Urinary bladder (tissue), 4 donors: ENCODE measurements at places on chromosomes 16 and 17. TPM values are rescaled to one million over a fixed set of nuclear protein-coding genes. Genes with fewer than 3 reads are reported as not detected.

OMG gene
- polyA plus RNA-seq: 0.20 TPM

KRTAP16-1 gene
- polyA plus RNA-seq: not detected

CIBAR2 gene
- polyA plus RNA-seq: not detected

TOX3 gene
- polyA plus RNA-seq: 1.9 TPM

TTLL6 gene
- 0.15 TPM for polyA plus RNA-seq

AIPL1 gene
- polyA plus RNA-seq: not detected

USP31 gene
- polyA plus RNA-seq: 3.7 TPM

SGCA gene
- polyA plus RNA-seq: 89.1 TPM

KRT222 gene
- 0.65 TPM for polyA plus RNA-seq

TMIGD1 gene
- not detected for polyA plus RNA-seq

CCDC92B gene
- 0.14 TPM for polyA plus RNA-seq

DNASE1L2 gene
- 0.77 TPM for polyA plus RNA-seq

TNFRSF12A gene
- 16.2 TPM for polyA plus RNA-seq

TP53TG3B gene
- polyA plus RNA-seq: not detected

AANAT gene
- not detected for polyA plus RNA-seq

ZFPM1 gene
- 2.1 TPM for polyA plus RNA-seq
